ENCODE measurements at places on chromosomes 11 and 22. TPM values are rescaled to one million over a fixed set of nuclear protein-coding genes. Genes with fewer than 3 reads are reported as not detected.

The RAD9A gene
- 8.0 TPM for polyA plus RNA-seq

The CRACR2B gene
- 6.3 TPM for polyA plus RNA-seq

DNA sequence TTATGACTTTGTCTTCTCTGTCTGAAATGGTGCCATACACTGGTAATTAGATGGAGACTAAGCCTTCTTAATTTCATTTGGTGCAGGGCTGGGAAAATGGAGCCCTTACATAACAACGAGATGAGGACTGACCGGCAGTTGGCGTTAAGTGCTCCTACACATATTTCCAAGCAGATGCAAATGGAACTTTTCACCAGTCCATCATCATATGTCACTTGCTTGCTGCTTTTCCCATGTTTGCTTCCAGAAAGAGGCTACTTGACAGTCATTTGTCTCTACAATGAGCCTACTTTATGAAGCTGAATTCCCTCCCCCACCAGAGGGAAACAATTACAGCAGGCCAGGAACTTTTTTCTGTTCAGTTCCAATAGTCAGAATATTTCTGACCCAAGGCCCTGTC, 32.6 kb downstream of the SVIP start:
- no peak for DNase-seq

GRCh38 chr11:128397362-128397761, 190.0 kb downstream of the ETS1 start:
- no peak for DNase-seq
